Mammary epithelial cell (primary cell): ENCODE measurements at places on chromosomes 5 and 9. TPM values are rescaled to one million over a fixed set of nuclear protein-coding genes. Genes with fewer than 3 reads are reported as not detected.

Gene INSL4
- total RNA-seq: not detected in 2 replicates

Gene MYOT
- 3.0 TPM for total RNA-seq

Gene RMRP
- total RNA-seq: 114,057 TPM

Gene MAMDC2
- total RNA-seq: 33.5 TPM

Gene PCDHB7
- total RNA-seq: 0.67 TPM

Gene RNF183
- not detected in 2 replicates for total RNA-seq

Gene IFNK
- not detected for total RNA-seq

Gene PDZD2
- 0.33 TPM for total RNA-seq

Gene RBM18
- total RNA-seq: 39.7 and 56.1 TPM in 2 replicates

Gene MARCOL
- not detected in 2 replicates for total RNA-seq

Gene DMRTA1
- 0.61 TPM in 2 replicates for total RNA-seq

Gene PITX1
- 2.7 TPM for total RNA-seq

Gene SEMA4D
- 0.48 and 1.7 TPM in 2 replicates for total RNA-seq

Gene MLANA
- not detected in 2 replicates for total RNA-seq

Gene RXFP3
- total RNA-seq: not detected

Gene PCDHGA9
- total RNA-seq: 3.2 TPM

Gene AIF1L
- total RNA-seq: 4.7 and 5.2 TPM in 2 replicates

Gene PCDHA10
- 0.08 and 0.19 TPM in 2 replicates for total RNA-seq

Gene CENPH
- 22.4 and 26.3 TPM in 2 replicates for total RNA-seq

Gene PDE8B
- total RNA-seq: not detected in 2 replicates

Gene ZNF483
- 5.7 TPM for total RNA-seq

Gene LMX1B
- 11.2 TPM for total RNA-seq

Gene RNF180
- 2.9 and 5.7 TPM in 2 replicates for total RNA-seq

Gene IGFBPL1
- total RNA-seq: not detected

Gene PAEP
- total RNA-seq: not detected in 2 replicates

Gene SLC34A1
- total RNA-seq: 0.09 TPM in 1 of 2 replicates, not detected in the other

Gene CDH9
- total RNA-seq: not detected in 2 replicates

Gene SPINK4
- total RNA-seq: not detected

Gene TLX3
- not detected in 2 replicates for total RNA-seq

Gene NRG2
- 0.48 and 3.9 TPM in 2 replicates for total RNA-seq
